ENCODE measurements at places on chromosomes 12 and 14. TPM values are rescaled to one million over a fixed set of nuclear protein-coding genes. Genes with fewer than 3 reads are reported as not detected.

AMHR2 gene
- 0.78 TPM for total RNA-seq

OTX2 gene
- not detected for total RNA-seq

GPRC5A gene
- total RNA-seq: 0.73 TPM

SMOC1 gene
- total RNA-seq: 75.6 TPM

DNA sequence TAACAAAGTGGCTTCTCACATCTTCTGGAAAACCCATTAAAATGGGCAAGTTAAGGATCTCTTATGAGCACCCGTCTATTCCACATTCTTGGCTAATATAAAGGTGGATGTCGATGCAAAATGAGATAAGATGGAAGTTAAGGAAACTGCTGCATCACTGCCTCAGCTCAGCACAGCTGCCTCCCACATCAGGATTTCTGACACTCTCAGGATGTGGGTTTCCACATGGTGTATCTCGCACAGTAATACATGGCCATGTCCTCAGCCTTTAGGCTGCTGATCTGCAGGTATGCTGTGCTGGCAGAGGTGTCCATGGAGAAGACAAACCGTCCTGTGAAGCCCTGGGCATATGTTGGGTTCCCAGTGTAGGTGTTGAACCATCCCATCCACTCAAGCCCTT lies 1348.0 kb downstream of the TMEM121 start:
- no peak for DNase-seq

- no peak for DNase-seq
Observed at GRCh38 chr12:90953956-90954421, 987 bp downstream of the CCER1 start.

- DNase-seq: no peak
Observed at GRCh38 chr12:22733756-22734155, 108.8 kb downstream of the ETNK1 start.

DNA sequence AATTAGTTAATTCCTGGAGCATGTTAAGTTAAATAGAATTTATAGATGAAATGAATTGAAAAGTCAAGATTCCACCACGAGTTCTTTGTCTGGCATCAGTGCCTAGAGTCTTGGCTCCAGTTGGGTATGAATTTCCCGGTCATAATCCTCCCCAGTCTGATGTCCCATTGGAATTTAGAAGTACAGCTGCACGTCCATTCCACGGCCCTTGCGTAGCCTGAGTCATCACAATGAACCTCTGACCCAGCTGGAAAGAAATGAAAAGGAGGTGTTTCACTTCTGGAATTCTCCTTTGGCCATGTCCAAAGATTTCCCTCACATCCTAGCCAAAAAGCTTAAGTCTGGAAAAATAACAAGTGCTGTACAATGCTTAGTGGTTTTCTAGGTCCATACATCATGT lies 122.7 kb downstream of the KICS2 start:
- DNase-seq: no peak

All from left lobe of liver (tissue), 2 donors.